AG20443 (cell line): ENCODE measurements at places on chromosomes 3 and 15.

- DNase-seq: no peak
Observed at GRCh38 chr3:185929192-185930151, 8.3 kb downstream of the TRA2B start.

- peak; percentile 51 for DNase-seq
Observed at GRCh38 chr15:98648654-98649471, 524 bp downstream of the IGF1R start.

DNA sequence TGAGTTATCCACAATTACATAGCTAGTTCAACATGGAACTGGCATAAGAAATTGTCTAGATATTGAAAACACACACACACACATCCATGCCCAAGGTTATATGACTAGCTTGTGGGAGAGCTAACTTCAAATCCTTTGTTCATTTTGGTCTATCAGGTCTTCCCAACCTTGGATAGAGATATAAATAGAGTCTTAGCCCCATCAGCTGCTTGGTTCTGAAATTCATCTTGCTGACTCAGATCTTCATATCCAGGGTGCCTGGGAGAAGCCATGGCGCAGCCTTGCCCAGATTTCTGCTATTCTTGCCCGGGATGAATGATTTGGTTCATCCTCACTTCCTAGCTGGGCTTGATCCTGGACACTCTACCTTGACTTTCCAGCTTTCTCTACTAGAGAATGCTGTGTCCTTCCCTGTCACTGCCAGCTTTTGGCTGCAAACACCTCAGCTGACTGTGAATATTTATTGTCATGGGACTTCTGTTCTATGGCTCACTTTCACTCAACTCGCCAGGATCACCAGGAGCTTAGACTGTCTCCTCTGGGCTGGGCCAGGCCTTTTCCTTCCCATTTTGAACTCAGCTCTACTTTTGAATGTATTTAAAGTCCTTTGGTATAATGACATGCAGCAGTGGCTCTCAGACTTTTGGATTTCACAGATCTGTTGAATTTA is 324.4 kb downstream of the AGBL1 start:
- no peak for DNase-seq

DNA sequence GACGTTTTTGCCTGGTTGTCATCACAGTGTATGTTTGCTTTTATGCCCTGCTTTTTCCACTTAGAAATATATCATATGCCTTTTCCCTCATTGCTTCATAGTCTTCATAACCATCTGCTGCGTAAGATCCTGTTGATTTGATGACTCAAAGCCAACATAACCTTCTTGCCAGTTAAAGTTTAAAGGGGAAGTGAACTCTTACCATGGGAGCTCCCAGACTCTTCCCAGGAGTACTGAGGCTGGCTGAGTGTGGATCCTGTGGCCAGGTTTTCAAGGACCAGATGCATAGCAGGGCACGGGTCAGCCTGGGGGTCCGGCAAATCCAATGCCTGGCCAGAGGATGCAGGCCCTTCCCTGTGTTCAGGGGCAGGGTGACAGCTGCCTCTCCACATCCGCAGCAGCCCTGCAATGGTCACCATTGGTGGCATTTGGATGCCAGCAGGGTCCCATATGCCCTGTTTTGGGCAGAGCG is 42.0 kb upstream of the SACM1L start:
- DNase-seq: peak; percentile 85

GRCh38 chr3:90091549-90091948 is 984.1 kb downstream of the EPHA3 start:
- DNase-seq: peak; percentile 34

DNA sequence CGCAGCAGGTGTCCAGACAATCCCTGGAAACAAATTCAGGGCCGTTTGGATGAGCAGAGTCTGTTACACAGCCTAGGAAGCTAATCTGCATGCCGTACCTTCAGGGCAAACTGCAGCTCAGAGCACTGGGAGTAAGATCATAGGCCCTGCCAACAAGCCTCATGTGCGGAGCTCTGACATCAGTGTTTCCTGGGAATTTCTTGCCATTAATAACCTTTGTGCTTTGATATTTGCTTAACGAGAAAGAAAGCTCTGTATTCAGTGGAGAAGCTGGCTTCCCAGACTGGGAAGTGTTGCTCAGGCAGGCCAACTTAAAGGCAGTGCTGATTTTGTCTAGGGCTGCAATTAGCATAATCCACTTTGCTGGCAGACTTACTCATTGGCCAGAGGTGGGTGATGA is 116.1 kb upstream of the KLHL25 start:
- DNase-seq: no peak

GRCh38 chr3:55875113-55875512 is 388.0 kb upstream of the WNT5A start:
- no peak for DNase-seq

DNA sequence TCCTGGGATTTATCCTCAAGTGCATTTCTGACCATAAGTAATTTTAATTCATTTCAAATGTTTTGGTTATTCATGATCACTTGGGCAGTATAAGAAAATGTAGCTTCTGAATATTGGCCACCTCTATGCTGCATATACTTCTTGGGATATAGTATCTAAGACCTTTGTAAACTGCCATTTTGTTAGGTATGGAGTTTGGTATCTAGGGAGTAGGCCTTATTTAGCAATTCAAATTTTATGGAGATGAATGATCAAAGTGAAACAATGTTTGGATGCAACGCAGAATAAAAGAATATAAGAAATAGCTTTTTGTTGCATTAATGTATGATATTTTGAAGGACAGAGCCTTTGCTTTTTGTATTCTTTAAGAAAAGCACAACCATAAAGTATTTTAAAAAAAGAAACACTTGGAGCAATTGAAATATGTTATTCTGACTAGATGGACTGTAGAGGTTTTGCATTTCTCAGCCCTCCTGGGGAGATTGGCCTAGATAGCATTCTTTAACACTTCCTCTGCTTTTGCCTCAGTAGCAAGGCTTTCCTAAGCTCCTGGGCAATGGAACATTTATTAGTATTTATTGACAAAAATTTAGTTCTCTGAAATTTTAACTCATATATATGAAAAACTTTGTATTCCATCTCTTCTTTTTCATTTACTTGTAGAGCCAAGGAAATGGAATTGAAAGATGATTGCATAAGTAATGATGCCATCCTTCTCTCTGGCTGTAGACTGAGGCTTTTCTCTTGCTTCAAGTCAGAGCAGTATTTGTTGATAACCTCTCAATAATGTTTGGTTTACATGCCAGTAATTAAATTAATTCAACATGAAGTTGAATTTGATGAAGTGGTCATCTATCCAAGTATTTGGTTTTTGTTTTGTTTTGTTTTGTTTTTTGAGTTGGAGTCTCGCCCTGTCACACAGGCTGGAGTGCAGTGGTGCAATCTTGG is 61.8 kb upstream of the UTS2B start:
- no peak for DNase-seq

- DNase-seq: no peak
Observed at GRCh38 chr3:194939949-194940770, 254.5 kb downstream of the FAM43A start.

- DNase-seq: no peak
Observed at GRCh38 chr3:127754411-127755304, 67.7 kb downstream of the MGLL start.

- no peak for DNase-seq
Observed at GRCh38 chr3:193499136-193499770, 55.4 kb downstream of the ATP13A4 start.

GRCh38 chr3:28915741-28916500 is 364.9 kb upstream of the RBMS3 start:
- peak; percentile 18 for DNase-seq

DNA sequence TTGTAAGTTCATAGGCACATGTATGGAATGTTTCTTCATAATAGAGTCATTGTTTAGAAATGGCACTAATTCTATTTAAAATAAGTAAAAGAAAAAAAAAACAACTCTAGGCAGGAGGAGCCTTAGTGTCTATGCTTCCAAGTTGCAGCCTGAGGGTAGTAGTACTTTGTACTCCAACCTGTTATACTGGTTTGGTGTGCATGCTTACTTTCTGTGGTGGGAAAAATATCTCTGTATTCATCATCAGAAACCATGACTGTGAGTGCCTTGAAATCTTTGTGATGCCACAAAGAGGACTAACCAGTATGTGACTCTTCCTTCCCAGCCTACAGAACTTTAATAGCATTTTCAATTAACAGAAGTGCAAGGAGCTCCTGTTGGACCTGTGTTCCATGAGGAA is 4.4 kb downstream of the NAALADL2 start:
- no peak for DNase-seq

DNA sequence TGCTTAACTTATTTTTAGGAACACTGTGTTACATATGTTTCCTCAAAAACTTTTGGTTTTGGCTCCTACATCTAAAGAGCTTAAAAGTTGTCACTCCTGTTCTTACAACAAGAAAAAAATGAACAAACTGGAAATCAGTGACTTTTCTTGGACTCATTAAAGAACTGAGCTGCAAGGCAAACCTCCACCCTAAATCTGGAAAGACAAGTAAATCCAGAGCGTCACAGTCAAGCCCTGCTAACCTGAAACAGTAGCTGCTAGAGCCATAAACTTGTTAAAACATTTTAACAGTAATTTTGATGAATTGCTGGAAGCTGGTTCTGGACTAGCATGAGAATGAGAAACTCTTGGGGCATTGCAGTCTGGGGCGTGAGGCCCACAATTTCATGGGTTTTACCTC is 350.5 kb upstream of the COL8A1 start:
- DNase-seq: no peak

GRCh38 chr3:168053115-168053514 is 42.6 kb downstream of the GOLIM4 start:
- DNase-seq: peak; percentile 24

GRCh38 chr15:87348746-87349145 is 907.8 kb downstream of the NTRK3 start:
- no peak for DNase-seq

GRCh38 chr3:39668420-39668819 is 141.0 kb upstream of the MYRIP start:
- peak; percentile 58 for DNase-seq

- DNase-seq: peak; percentile 69
Observed at GRCh38 chr3:196639483-196640296, at the start of gene NRROS. Gene NRROS (plus strand): TSS chr3:196639694. CDS start chr3:196654540, 14,846 bp downstream.

GRCh38 chr3:34183114-34183513 is 384.7 kb downstream of the PDCD6IP start:
- no peak for DNase-seq

- DNase-seq: peak; percentile 46
Observed at GRCh38 chr3:122577409-122578031, at the start of gene PARP15. Gene PARP15 (plus strand): TSS chr3:122577650. CDS start chr3:122577668, 18 bp downstream.

DNA sequence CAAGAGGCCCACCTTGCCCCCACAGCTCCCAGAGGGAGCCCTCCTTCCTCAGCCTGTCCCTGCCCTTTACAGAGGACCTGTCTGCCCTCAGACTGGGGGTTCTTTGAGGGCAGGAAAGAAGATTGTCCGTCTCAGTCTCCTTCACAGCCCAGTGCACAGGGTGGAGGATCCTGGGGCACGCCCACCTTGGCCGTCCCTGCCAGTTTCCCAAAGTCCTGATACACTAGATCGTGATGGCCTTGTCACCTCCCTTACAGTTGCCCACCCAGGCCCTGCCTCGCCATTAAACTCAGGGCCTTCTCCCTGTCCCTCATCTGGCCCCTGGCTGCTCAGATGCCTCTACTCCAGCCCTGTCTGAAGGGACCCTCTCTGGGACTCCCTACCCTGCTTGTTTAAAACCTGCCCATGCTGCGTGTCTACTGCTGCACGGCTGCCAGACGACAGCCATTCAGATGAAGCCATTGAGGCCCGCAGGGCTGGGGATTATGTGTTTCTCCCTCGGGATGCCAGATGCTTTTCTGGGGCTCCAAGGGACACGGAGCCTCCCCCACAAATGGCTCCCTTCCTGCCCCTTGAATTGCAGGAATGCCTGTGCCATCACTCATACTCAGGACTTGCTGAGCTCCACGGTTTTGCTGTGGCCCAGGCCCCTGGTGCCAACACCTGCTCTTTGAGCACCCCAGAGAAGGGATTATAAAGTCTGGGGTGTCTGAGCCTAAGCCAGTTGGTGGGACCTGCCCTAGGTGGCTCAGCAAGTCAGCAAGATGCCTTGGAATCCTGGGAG is 27.8 kb downstream of the ACSBG1 start:
- DNase-seq: peak; percentile 54

DNA sequence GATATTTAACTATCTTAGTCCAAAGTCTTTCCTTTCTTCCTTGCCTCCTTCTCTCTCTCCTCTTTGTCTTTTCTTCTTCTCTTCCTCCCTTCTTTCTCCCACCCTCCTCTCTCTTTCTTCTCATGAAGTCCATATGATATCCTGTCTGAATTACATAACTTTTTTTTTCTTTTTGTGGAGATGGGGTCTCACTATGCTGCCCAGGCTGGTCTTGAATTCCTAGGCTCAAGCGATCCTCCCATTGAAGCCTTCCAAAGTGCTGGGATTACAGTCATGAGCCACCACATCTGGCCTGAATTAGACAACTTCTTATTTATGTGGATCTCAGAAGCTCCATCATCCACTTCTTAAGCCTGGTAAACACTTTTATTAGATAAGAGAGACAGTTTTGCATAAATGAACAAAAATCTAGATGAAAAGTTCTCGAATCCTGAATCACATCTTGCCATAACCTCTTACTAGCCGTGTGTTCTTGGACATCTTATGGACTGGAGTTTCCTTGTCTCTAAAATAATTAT is 206.5 kb downstream of the LPP start:
- no peak for DNase-seq

DNA sequence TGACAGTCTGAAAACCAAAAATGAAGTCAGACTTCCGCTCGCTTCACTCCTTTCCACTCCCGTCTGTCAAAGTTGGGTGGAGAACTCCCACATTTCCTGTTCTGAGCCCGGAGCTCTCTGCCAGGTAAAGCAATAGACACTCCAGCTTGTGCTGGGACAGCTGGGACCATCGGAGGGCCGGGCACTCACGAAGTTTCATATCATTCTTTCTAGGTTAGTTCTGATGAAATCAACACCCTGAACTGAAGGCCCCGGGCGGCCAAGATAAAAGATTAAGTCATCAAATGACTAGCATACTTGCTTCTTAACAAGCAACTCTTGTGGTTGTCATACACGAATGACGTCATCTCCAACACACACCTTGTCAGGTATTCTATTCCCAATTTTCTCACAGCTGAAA is 42.1 kb downstream of the MAGI1 start:
- DNase-seq: no peak

GRCh38 chr3:96646596-96646995 is 167.8 kb upstream of the EPHA6 start:
- DNase-seq: no peak
